ENCODE measurements at places on chromosomes 1 and 21.

DNA sequence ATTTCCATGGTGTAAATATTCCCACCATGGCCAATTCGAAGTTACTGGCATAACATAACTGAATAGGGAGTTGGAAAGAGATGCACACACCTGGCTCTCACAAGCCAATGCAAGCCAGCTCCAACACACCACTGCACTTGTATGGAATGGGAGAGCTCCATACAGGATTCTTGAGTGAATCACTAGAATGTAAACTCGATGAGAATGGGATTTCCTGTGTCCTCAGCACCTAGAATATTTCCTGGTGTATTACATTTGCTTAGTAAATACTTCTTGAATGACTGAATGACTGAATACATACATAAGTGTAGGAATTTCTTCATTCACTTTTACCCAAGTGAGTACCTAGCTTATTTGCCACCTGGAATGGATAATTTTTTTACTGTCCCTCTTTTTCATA lies 16.2 kb upstream of the PPIE start:
- no peak for DNase-seq

DNA sequence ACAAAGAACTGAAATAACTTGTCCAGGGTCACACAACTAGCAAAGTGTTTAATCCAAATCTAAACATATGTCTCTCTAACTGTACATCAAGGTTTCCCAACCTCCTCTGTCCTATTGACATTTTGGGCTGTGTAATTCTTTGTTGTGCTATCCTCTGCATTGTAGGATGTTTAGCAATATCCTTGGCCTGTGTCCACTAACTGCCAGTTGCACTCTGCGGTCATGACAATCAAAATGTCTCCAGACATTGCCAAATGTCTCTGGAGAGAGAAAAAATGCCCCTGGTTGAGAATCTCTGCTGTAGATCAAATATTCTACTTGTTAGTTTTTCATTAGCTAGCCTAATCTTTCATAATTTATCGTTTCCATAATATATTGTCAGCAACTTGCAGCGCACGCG lies 353.4 kb upstream of the NEGR1 start:
- no peak for DNase-seq

GRCh38 chr1:31435471-31436409 lies 22.7 kb downstream of the SERINC2 start:
- DNase-seq: no peak

DNA sequence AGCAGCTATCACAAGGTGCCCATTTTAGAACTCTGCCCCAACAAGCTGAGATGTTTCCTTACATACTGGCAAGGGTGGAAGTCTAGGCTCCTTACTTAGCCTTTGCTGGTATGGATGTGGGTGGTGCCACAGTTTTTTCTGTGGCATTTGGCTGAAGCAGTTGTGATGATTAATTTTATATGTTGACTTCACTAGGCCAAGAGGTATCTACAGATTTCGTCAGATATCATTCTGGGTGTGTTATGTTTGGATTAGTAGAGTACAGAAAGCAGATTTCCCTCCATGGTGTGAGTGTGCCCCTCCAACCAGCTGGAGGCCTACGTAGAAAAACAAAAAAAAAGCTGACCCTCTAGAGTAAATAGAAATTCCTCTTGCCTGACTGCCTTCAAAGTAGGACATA lies 317.0 kb downstream of the BARHL2 start:
- DNase-seq: no peak

GRCh38 chr21:26943921-26944320 lies 23.0 kb downstream of the ADAMTS5 start:
- DNase-seq: no peak

- no peak for DNase-seq
Observed at GRCh38 chr1:101071470-101071891, 45.9 kb upstream of the DPH5 start.

GRCh38 chr1:228333739-228334115 lies 72.9 kb downstream of the TRIM11 start:
- DNase-seq: no peak

DNA sequence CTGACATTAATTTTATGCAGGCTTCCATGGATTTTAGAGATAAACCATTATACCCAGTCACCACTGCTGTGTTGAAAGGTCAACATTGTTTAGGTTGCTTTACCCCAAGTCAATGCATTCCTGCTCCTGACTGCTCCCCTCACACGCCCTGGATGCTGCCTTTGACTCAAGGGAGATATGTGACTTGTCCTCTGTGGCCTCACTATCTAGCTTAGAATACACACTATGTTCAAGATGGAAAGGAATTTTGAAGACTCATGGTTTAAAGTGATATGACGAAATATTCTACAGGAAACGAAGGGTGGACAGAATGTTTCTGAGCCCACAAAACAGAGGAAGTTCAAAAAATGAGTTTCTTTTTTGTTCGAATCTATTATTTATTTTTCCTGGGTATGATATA lies 170.4 kb upstream of the NR5A2 start:
- no peak for DNase-seq

- DNase-seq: no peak
Observed at GRCh38 chr1:224831501-224831900, 98.0 kb upstream of the DNAH14 start.

GRCh38 chr21:41402231-41402630 lies 23.8 kb upstream of the MX1 start:
- DNase-seq: no peak
